ENCODE measurements at places on chromosomes 7 and 10. TPM values are rescaled to one million over a fixed set of nuclear protein-coding genes. Genes with fewer than 3 reads are reported as not detected.

GRCh38 chr7:152522571-152523067 is 86.8 kb upstream of the KMT2C start:
- DNase-seq, result no peak
- peaks cover 3% of the 10 kb centered on the region for H3K36me3 ChIP-seq
- H3K27ac ChIP-seq, result no peak overlapping the region
- H3K27me3 ChIP-seq, result no peaks in the 10 kb centered on the region
- no peak overlapping the region for H3K4me3 ChIP-seq
- H3K4me1 ChIP-seq, result peaks cover 28% of the 10 kb centered on the region

GRCh38 chr7:138663725-138664710 is 37.1 kb downstream of the SVOPL start:
- H3K27me3 ChIP-seq, result peaks cover 14% of the 10 kb centered on the region
- H3K36me3 ChIP-seq, result no peaks in the 10 kb centered on the region
- no peak overlapping the region for H3K27ac ChIP-seq
- peak overlapping the region; percentile 88 for H3K4me3 ChIP-seq
- peak; percentile 20 for DNase-seq

Gene FGL2
- total RNA-seq, result not detected

Gene PIK3AP1
- total RNA-seq, result 1.3 TPM

Gene CYP26A1
- 0.23 TPM for total RNA-seq

Gene ZNF117
- 27.7 TPM for total RNA-seq

GRCh38 chr7:87512906-87513305 is 37.4 kb upstream of the ABCB4 start:
- H3K4me1 ChIP-seq, result peaks cover 8% of the 10 kb centered on the region
- no peaks in the 10 kb centered on the region for H3K27me3 ChIP-seq
- no peak for DNase-seq
- H3K27ac ChIP-seq, result no peak overlapping the region
- no peak overlapping the region for H3K4me3 ChIP-seq

Gene ZMYND11
- 49.7 TPM for total RNA-seq

DNA sequence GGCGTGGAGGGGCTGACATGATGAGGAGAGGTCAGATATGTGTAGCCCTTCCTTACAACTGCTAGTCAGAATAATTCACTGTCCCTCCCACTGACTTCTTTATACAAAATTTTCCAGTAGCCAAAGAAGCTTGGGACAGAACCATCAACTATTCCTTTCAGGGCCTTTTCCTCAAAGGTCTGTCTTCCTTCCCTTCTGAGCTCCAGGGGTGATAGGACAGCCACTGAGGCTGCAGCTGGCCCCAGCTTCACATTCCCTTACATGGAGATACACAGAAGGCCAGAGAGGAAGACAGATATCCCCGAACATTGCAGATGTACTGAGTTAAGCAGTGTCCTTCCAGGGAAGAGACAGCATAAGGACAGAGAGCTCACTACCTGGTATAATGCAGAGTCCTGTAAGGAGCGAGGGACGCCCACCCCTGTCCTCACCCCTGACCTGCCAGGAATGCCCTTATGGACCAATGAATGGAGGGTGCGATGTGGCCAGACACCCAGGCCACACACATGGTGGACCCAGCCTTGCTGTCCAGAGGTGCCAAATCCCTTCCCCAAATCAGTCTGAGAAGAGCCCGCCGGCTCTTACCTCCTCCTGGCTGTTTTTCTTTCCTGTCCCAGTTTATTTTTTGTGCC is 754.7 kb downstream of the GRID1 start:
- H3K4me3 ChIP-seq, result no peak overlapping the region
- no peaks in the 10 kb centered on the region for H3K36me3 ChIP-seq
- peaks cover 5% of the 10 kb centered on the region for H3K4me1 ChIP-seq

DNA sequence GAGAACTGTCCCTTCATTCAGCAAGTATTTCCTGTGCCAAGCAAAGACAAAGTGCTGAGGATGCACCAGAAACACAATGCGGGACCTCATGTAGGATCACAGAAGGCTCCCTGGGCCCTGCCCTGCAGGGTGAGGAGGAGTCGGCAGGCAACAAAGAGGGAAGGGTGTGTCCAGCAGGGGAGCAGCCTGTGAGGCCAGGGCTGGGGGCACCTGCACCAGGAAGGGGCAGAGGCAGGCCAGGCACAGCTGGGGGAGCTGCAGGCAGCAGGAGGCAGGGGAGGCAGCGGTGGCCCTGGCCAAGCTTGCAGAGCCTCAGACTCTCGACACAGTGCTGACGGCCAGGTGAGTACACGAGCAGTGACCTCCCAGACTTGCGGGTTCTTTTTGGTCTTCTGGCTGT is 123.3 kb downstream of the SLIT1 start:
- H3K27ac ChIP-seq, result peak overlapping the region; percentile 67
- no peak overlapping the region for H3K4me3 ChIP-seq
- DNase-seq, result no peak
- no peaks in the 10 kb centered on the region for H3K36me3 ChIP-seq
- no peaks in the 10 kb centered on the region for H3K4me1 ChIP-seq

DNA sequence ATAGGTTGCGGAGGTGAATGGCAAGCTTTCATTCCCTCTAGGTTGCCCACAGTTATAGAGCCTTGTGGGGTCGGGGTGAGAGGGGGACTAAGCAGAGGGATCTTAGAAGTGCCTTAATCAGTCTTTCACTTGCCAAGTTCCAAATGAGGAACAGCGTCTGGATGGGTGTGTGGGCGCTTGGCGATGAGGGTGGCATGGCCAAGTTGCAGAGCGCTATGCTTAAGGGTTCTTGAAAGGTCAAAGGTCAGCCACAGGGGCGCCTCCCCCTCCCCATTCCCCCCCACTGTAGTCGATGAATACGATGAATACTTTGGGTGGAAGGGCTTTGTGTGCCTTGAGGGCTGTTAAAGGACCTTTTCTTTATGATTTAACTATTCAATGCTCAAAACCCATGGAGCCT is 185.0 kb downstream of the TCF7L2 start:
- no peak overlapping the region for H3K27ac ChIP-seq
- peak overlapping the region; percentile 64 for H3K4me3 ChIP-seq
- peaks cover 75% of the 10 kb centered on the region for H3K27me3 ChIP-seq
- no peaks in the 10 kb centered on the region for H3K36me3 ChIP-seq
- H3K4me1 ChIP-seq, result peaks cover 64% of the 10 kb centered on the region

DNA sequence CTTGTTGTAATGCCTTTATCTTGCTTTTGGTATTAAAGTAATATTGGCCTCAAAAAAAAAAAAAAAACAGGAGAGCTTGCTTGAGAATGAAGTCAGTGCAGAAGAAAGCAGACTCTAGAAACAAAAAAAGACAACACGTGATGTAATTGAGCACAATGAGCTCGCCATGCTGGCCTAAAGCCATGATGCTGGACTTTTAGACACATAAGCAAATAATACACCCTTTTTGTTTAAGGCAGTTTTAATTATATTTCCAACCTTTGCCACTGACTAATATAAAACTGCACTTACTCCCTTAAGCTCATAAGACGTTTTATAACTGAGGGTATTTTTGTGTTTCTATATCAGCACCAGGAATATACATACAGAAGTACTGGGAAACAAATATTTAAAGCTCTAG is 798.3 kb downstream of the KCNMA1 start:
- H3K4me3 ChIP-seq, result no peak overlapping the region
- H3K27me3 ChIP-seq, result no peaks in the 10 kb centered on the region
- no peaks in the 10 kb centered on the region for H3K4me1 ChIP-seq
- H3K36me3 ChIP-seq, result no peaks in the 10 kb centered on the region
- no peak overlapping the region for H3K27ac ChIP-seq

DNA sequence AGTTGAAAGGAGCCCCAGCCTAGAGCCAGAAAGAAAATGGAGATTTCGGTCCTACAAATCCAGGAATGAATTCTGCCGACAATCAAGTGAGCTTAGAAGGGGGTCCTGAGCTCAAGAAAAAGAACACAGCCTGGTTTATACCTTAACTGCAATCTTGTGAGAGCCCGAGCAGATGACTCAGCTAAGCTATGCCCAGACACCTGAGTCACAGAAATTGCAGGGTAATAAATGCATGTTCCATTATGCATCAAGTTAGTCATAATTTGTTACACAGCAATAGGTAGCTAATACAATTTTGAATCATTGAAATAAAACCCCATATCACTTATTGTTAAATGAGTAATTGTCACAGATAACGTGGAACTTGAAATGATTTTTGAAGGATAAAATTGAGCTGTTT is 111.8 kb upstream of the FOXP2 start:
- no peak overlapping the region for H3K27ac ChIP-seq
- H3K4me1 ChIP-seq, result no peaks in the 10 kb centered on the region
- peaks cover 4% of the 10 kb centered on the region for H3K27me3 ChIP-seq
- H3K4me3 ChIP-seq, result no peak overlapping the region

GRCh38 chr10:3470191-3470590 is 297.6 kb upstream of the PITRM1 start:
- H3K36me3 ChIP-seq, result no peaks in the 10 kb centered on the region
- no peaks in the 10 kb centered on the region for H3K27me3 ChIP-seq
- DNase-seq, result no peak
- H3K27ac ChIP-seq, result peak overlapping the region; percentile 57

Gene SLC16A9
- total RNA-seq, result 23.1 TPM

GRCh38 chr7:131159961-131160361 is 167.7 kb upstream of the MKLN1 start:
- no peak overlapping the region for H3K4me3 ChIP-seq
- no peaks in the 10 kb centered on the region for H3K27me3 ChIP-seq
- no peaks in the 10 kb centered on the region for H3K36me3 ChIP-seq
- DNase-seq, result no peak
- H3K27ac ChIP-seq, result no peak overlapping the region

GRCh38 chr10:102066399-102067088 is 1.4 kb downstream of the HPS6 start:
- peak overlapping the region; percentile 88 for H3K4me3 ChIP-seq
- DNase-seq, result no peak
- no peak overlapping the region for H3K27ac ChIP-seq
- no peaks in the 10 kb centered on the region for H3K36me3 ChIP-seq
- H3K4me1 ChIP-seq, result peaks cover 16% of the 10 kb centered on the region

Gene MCM10
- 76.3 TPM for total RNA-seq

- no peak overlapping the region for H3K27ac ChIP-seq
- H3K4me3 ChIP-seq, result no peak overlapping the region
- no peaks in the 10 kb centered on the region for H3K27me3 ChIP-seq
- H3K36me3 ChIP-seq, result peaks cover 43% of the 10 kb centered on the region
Measured at GRCh38 chr7:77808517-77808916, 9.9 kb downstream of the PHTF2 start.

GRCh38 chr7:131525820-131526219 is 30.6 kb downstream of the PODXL start:
- H3K27me3 ChIP-seq, result peaks cover 13% of the 10 kb centered on the region
- H3K4me1 ChIP-seq, result peaks cover 6% of the 10 kb centered on the region
- no peak overlapping the region for H3K4me3 ChIP-seq
- no peak for DNase-seq

Gene CUBN
- total RNA-seq, result 2.2 TPM

DNA sequence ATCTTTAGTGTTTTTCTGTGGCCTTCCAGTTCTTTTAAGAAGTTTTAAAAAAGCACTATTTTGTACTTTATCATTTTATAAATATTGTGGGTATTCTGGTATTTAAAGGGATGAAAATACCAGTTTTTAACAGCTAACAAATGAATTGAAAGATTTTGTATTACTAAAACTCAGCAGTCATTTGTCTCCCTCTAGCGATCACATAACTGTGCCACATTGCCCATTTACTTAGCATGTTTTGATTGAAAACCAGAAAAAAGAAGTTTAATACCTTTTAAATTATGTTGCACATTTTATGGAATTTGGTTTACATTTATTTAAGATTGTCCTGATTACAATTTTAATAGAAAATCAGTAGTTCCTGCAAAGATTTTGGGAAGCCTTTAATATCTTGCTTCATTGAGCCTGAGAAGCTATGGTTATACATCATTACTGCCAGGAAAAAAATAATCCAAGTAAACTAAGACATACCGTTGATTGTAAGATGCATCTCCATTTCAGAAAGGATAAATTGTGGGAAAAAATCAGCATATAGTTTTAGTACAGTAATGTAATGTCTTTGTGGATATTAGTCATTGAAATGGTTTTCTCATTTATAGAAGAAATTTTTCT is 34.9 kb downstream of the TAX1BP1 start:
- no peak for DNase-seq
- H3K27ac ChIP-seq, result no peak overlapping the region
- H3K4me1 ChIP-seq, result no peaks in the 10 kb centered on the region
- H3K27me3 ChIP-seq, result no peaks in the 10 kb centered on the region

Gene NET1
- total RNA-seq, result 70.2 TPM

- peaks cover 57% of the 10 kb centered on the region for H3K4me1 ChIP-seq
- H3K36me3 ChIP-seq, result peaks cover 3% of the 10 kb centered on the region
- no peak for DNase-seq
Measured at GRCh38 chr10:24947304-24948097, 4.9 kb downstream of the PRTFDC1 start.

GRCh38 chr10:24897326-24897926 is 55.0 kb downstream of the PRTFDC1 start:
- no peak for DNase-seq
- no peak overlapping the region for H3K27ac ChIP-seq
- peaks cover 7% of the 10 kb centered on the region for H3K4me1 ChIP-seq

DNA sequence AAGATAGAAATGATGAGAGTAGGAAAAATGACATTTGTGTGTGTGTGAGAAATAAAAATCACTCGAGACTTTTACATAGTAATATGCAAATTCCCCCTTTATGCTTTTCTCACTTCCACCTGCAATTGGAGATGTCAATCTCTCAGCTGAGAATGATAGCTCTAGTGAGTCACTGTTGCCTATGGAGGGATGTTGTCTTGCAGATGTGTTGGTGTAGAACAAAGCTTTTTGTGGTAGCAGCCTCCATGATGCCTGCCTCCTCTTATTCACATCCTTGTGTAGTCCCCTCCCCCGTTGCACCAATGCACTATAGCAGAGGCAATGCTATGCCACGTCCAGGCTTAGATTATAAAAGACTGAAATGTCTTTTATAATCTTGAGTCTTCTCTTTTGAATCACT is 33.8 kb downstream of the SPAG6 start:
- no peak for DNase-seq
- H3K4me3 ChIP-seq, result no peak overlapping the region
- no peaks in the 10 kb centered on the region for H3K36me3 ChIP-seq
- H3K27ac ChIP-seq, result peak overlapping the region; percentile 1
- H3K4me1 ChIP-seq, result peaks cover 18% of the 10 kb centered on the region

DNA sequence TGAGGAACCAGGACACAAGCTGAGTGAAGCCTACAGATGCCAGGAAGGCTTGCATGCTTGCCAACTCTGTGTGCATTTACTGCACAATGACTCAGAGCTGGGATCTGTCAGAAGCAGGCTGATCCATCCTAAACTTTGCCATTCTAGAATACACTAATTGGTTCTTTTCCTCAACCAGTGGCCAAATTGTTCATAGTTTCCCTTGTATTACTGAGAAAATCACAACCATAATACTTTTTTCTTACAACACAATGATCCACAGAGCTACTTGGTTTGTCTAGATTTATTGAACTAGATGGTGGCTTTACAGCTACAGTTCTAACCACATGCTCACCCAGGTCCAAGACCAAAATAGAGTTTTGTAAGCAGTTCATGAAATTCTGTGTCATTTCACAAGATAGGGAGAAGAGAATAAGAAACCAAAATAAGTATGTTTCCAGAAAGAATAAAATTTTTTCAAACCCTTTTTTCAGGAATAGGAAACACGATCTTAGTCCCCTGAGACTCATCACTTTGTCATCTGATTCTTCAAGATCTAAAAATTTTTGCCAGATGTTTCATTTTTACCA is 21.0 kb upstream of the LRRC17 start:
- no peaks in the 10 kb centered on the region for H3K27me3 ChIP-seq
- no peak for DNase-seq
- no peaks in the 10 kb centered on the region for H3K36me3 ChIP-seq
- no peaks in the 10 kb centered on the region for H3K4me1 ChIP-seq
